H7 (cell line): ENCODE measurements at places on chromosomes 1 and 21. TPM values are rescaled to one million over a fixed set of nuclear protein-coding genes. Genes with fewer than 3 reads are reported as not detected.

Gene OR1C1
- not detected in 2 replicates for total RNA-seq

Gene ACP6
- 21.0 and 38.5 TPM in 2 replicates for total RNA-seq

Gene COA7
- total RNA-seq, result 23.3 and 30.0 TPM in 2 replicates

Gene DNASE2B
- total RNA-seq, result 0.38 TPM in 1 of 2 replicates, not detected in the other

Gene SMG5
- total RNA-seq, result 216 and 232 TPM in 2 replicates

Gene OR2G6
- total RNA-seq, result not detected in 2 replicates

Gene IL12RB2
- 0.45 and 1.4 TPM in 2 replicates for total RNA-seq

Gene PPIAL4G
- total RNA-seq, result 0.03 TPM in 1 of 2 replicates, not detected in the other

Gene CXADR
- 96.2 and 113 TPM in 2 replicates for total RNA-seq

Gene NPL
- total RNA-seq, result 2.0 and 8.1 TPM in 2 replicates

Gene DENND1B
- 2.9 and 3.1 TPM in 2 replicates for total RNA-seq

Gene ROR1
- total RNA-seq, result 63.4 and 94.3 TPM in 2 replicates

Gene GPR25
- not detected in 2 replicates for total RNA-seq

Gene SELL
- not detected in 2 replicates for total RNA-seq

Gene OR2C3
- not detected in 2 replicates for total RNA-seq

Gene MYBPH
- total RNA-seq, result not detected in 2 replicates

Gene BLACAT1
- 6.7 and 9.0 TPM in 2 replicates for total RNA-seq

Gene TNFRSF1B
- total RNA-seq, result 1.3 and 2.4 TPM in 2 replicates

Gene LEFTY2
- 971 and 2,272 TPM in 2 replicates for total RNA-seq

Gene SRSF4
- total RNA-seq, result 62.5 and 76.6 TPM in 2 replicates

Gene CLDN17
- total RNA-seq, result not detected in 2 replicates

Gene PEAR1
- 1.2 and 1.8 TPM in 2 replicates for total RNA-seq

Gene SAMD13
- total RNA-seq, result 2.1 and 3.1 TPM in 2 replicates
